Neural crest cell (in vitro differentiated cells): ENCODE measurements at places on chromosomes 13 and 19. TPM values are rescaled to one million over a fixed set of nuclear protein-coding genes. Genes with fewer than 3 reads are reported as not detected.
A peak's percentile ranks its signal among the peaks of the same experiment; 100 is the strongest.

DNA sequence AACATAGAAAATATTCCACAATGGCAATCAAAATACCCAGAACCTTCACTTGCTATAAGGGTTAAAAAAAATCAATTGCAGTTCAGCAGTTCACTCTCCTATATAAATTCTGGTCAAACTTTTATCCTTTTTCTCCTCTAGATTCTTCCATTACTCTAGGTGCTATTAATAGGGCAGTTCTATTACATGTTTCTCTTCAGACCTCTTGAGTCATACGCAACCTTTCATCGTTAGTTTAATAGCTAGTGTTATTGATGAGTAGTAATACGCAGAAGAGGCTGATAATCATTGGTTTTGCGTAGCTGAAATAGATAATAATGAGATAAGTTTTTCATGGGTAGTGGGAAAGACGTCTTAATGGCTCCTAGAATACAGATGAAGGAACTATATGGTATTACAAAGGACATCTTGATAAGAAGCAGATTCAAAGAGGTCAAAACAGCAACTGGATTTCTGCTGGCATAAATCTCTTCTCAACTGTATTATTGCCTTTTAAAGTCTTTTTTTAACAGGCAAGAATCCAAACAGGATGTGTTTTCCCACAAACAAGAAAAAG is 118.3 kb upstream of the STARD13 start:
- no peaks in the 10 kb centered on the region for H3K36me3 ChIP-seq
- no peak overlapping the region for H3K27ac ChIP-seq
- no peaks in the 10 kb centered on the region for H3K4me1 ChIP-seq
- DNase-seq = no peak

GRCh38 chr13:87999788-88000187 is 328.6 kb downstream of the SLITRK5 start:
- H3K4me1 ChIP-seq = no peaks in the 10 kb centered on the region
- H3K27ac ChIP-seq = no peak overlapping the region
- no peaks in the 10 kb centered on the region for H3K27me3 ChIP-seq
- H3K36me3 ChIP-seq = no peaks in the 10 kb centered on the region
- DNase-seq = no peak

DNA sequence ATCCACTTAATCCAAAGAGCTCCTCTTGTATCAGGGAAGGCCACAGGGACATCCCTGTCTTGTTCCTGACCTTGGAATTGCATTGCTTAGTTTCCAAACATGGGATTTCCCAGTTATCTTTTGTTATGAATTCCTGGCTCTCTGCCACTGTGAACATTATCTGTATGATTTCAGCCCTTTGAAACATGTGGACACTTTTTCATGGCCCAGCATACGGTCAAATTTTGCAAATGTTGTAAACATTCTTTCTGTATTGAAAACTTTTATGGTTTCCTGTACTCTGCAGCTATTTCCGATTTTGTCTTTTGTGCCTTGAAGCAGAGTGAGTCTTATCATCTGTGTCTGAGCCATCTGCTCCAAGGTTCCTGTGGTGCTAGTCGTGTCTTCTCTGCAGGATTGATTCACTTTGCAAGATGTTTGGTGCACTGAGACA is 4.5 kb upstream of the CFAP97D2 start:
- DNase-seq = no peak
- H3K36me3 ChIP-seq = peaks cover 2% of the 10 kb centered on the region
- H3K4me1 ChIP-seq = peaks cover 9% of the 10 kb centered on the region
- H3K27ac ChIP-seq = no peak overlapping the region
- no peak overlapping the region for H3K4me3 ChIP-seq

Gene SPRED3
- total RNA-seq = 11.2 and 12.0 TPM in 2 replicates

DNA sequence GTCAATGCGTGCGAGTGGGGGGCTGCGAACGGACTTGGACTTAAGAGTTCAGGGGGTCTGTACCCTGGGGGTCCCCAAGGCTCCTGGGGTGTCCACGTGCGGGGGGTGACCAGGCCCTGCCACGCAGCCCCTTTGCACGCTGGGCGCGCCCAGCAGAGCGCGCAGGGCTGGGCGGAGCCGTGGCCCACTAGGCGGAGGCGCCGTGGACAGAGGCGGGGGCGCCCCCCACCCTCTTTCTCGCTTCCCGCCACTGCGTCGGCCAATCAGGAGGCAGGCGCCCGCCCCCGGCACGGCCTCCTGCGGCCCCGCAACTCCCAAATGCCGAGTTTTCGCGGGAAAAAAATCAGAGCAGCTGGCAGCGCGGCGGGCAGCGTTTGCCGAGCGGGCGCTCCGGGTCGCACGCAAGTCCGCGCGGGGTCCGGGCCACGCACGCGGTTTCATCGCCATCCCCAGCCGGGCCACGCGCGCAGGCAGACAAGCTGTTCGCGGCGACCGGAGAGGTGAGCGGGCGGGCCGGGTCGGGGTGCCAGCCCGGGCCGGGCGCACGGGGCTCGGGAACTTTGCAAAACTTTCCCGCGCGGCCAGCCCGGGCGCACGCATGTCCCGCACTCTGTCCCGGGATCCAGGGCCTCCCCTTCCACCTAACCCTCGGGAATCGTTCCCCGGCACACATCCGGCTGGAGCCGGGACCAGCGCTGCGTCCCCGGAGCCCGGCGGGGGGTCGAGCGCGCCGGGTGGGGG is at the start of gene UHRF1:
TSS of gene UHRF1 (plus strand) at position 346 of the 741 bp plus-strand sequence. CDS start 1,385 bp downstream, outside the sequence.
- H3K27me3 ChIP-seq = no peaks in the 10 kb centered on the region
- H3K27ac ChIP-seq = peak within 1 kb of the TSS; percentile 98
- peaks cover 42% of the 10 kb centered on the region for H3K4me1 ChIP-seq
- H3K36me3 ChIP-seq = peaks cover 9% of the 10 kb centered on the region
- peak; percentile 54 for DNase-seq
- H3K4me3 ChIP-seq = peak within 1 kb of the TSS; percentile 95

Gene CDX2
- 1.3 and 2.4 TPM in 2 replicates for total RNA-seq

Gene LMTK3
- 3.1 and 3.3 TPM in 2 replicates for total RNA-seq

- H3K4me3 ChIP-seq = peak overlapping the region; percentile 65
- H3K27ac ChIP-seq = no peak overlapping the region
- DNase-seq = no peak
- peaks cover 68% of the 10 kb centered on the region for H3K36me3 ChIP-seq
- H3K27me3 ChIP-seq = peaks cover 7% of the 10 kb centered on the region
- H3K4me1 ChIP-seq = peaks cover 22% of the 10 kb centered on the region
Observed at GRCh38 chr19:51901860-51902259, 3.0 kb downstream of the ZNF649 start.

DNA sequence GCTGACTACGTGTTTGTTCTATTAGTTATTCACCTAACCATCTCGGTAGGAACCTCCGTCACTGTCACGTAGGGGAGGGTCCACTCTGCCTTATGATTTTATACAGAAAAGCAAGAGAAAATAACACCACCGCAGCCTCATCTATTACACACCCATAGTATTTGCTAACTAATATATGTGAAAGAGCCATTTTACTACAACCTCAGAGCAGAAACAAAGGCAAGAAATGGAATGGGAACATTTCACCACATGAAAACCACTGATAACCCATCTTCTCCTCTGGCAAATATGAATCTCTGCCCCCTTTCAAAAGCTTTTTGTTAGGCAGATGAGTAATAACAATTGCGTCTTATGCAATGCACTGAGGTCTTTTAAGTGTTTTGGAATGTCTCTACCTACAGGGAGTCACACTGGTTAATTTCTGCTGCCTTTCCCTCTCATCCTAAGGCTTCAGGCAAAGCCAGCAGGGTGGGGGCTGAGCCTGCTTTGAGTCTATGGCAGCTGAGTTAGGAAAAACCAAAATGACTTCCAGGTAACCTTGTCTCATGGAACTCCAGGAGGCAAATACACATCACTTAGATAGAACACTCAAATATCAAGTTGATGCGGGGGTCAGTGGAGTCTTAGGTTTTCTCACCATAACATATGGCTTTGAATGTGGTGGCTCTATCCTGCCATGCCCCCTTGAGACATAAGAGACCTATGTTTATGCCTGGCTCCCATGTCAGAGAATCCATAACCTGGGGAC is 15.0 kb downstream of the TSHZ3 start:
- no peak overlapping the region for H3K27ac ChIP-seq
- H3K27me3 ChIP-seq = peaks cover 23% of the 10 kb centered on the region
- H3K4me1 ChIP-seq = peaks cover 33% of the 10 kb centered on the region
- no peak overlapping the region for H3K4me3 ChIP-seq

- no peak overlapping the region for H3K27ac ChIP-seq
- no peaks in the 10 kb centered on the region for H3K4me1 ChIP-seq
- no peak overlapping the region for H3K4me3 ChIP-seq
- H3K36me3 ChIP-seq = no peaks in the 10 kb centered on the region
- DNase-seq = no peak
Observed at GRCh38 chr13:92259523-92259922, 861.1 kb downstream of the GPC5 start.
